ENCODE measurements at places on chromosomes 13 and 19. TPM values are rescaled to one million over a fixed set of nuclear protein-coding genes. Genes with fewer than 3 reads are reported as not detected.

Gene DAND5
- not detected for total RNA-seq

Gene BCL2L12
- total RNA-seq, result 1.6 TPM

Gene KLF2
- 0.63 TPM for total RNA-seq

Gene HS6ST3
- total RNA-seq, result under 0.01 TPM

Gene FAM216B
- not detected for total RNA-seq

Gene AMH
- 0.16 TPM for total RNA-seq

Gene SIGLEC14
- total RNA-seq, result not detected

Gene OR7C2
- total RNA-seq, result not detected

Gene C3
- 10.6 TPM for total RNA-seq

Gene SELENOV
- total RNA-seq, result not detected

Gene EFNA2
- not detected for total RNA-seq

Gene LILRB5
- total RNA-seq, result not detected

Gene C19orf73
- 0.77 TPM for total RNA-seq

Gene CYP4F12
- total RNA-seq, result not detected

Gene SPIB
- total RNA-seq, result not detected

Gene SCN1B
- total RNA-seq, result 15.6 TPM

Gene MCEMP1
- not detected for total RNA-seq

Gene BRME1
- total RNA-seq, result not detected

Gene DENND1C
- not detected for total RNA-seq

Gene CEACAM3
- not detected for total RNA-seq

Gene ZNF548
- total RNA-seq, result 27.6 TPM

Gene RASGRP4
- not detected for total RNA-seq

Gene MAU2
- total RNA-seq, result 31.6 TPM

Gene S1PR5
- under 0.01 TPM for total RNA-seq

Gene KLK4
- not detected for total RNA-seq

Gene VSTM1
- total RNA-seq, result not detected

Gene DCLK1
- 2.8 TPM for total RNA-seq

Gene CRTC1
- 2.1 TPM for total RNA-seq

Gene GRK1
- total RNA-seq, result not detected

Gene ELL
- total RNA-seq, result 13.1 TPM

Gene MYPOP
- total RNA-seq, result 0.69 TPM

Gene ZNF382
- 3.5 TPM for total RNA-seq

Gene ZNF709
- 3.2 TPM for total RNA-seq

Gene ZNF180
- total RNA-seq, result 7.9 TPM

Gene CEACAM4
- total RNA-seq, result not detected

Gene UHRF1
- total RNA-seq, result 9.4 TPM

Gene NCAN
- total RNA-seq, result under 0.01 TPM

Gene LMTK3
- under 0.01 TPM for total RNA-seq
